ENCODE measurements at places on chromosomes 6 and 20. TPM values are rescaled to one million over a fixed set of nuclear protein-coding genes. Genes with fewer than 3 reads are reported as not detected.

The CTAGE9 gene
- 0.16 TPM for total RNA-seq

The WFDC9 gene
- not detected for total RNA-seq

The TNFRSF6B gene
- 7.4 TPM for total RNA-seq

The DEF6 gene
- 14.1 TPM for total RNA-seq

The TGM3 gene
- not detected for total RNA-seq

The MUCL3 gene
- total RNA-seq, result not detected

The DLK2 gene
- total RNA-seq, result not detected

The CRISP3 gene
- 0.73 TPM for total RNA-seq

The MAPK13 gene
- 2.6 TPM for total RNA-seq

The TAB2 gene
- 63.3 TPM for total RNA-seq

The SCUBE3 gene
- total RNA-seq, result under 0.01 TPM

The SIRPB2 gene
- 30.9 TPM for total RNA-seq

The PERP gene
- total RNA-seq, result 176 TPM

The IL20RA gene
- total RNA-seq, result 49.2 TPM

The SNAI1 gene
- total RNA-seq, result 5.0 TPM

The CGA gene
- not detected for total RNA-seq

The DYNLT2 gene
- total RNA-seq, result 2.6 TPM

The VPS16 gene
- total RNA-seq, result 34.7 TPM

The WFDC12 gene
- total RNA-seq, result not detected

The MKKS gene
- total RNA-seq, result 14.9 TPM

The TRIM15 gene
- total RNA-seq, result not detected

The JAG1 gene
- total RNA-seq, result 49.0 TPM

The RAET1L gene
- total RNA-seq, result not detected

The RRAGD gene
- total RNA-seq, result 23.9 TPM

The RFX6 gene
- total RNA-seq, result under 0.01 TPM

The TSHZ2 gene
- total RNA-seq, result 31.7 TPM

The GPX5 gene
- not detected for total RNA-seq

The PPP1R3G gene
- 1.6 TPM for total RNA-seq

The OR10C1 gene
- total RNA-seq, result not detected

The RBBP8NL gene
- 4.0 TPM for total RNA-seq

The PRRT1 gene
- total RNA-seq, result 0.48 TPM

The CLIC1 gene
- 318 TPM for total RNA-seq

The C20orf96 gene
- total RNA-seq, result 2.6 TPM

The LAMP5 gene
- not detected for total RNA-seq

The SAMD10 gene
- total RNA-seq, result 2.8 TPM

The LY6G6D gene
- total RNA-seq, result not detected

The SIM1 gene
- 7.2 TPM for total RNA-seq

The LY6G6F gene
- not detected for total RNA-seq

The CRISP2 gene
- not detected for total RNA-seq

The RAB44 gene
- total RNA-seq, result under 0.01 TPM

The UBD gene
- total RNA-seq, result 2.9 TPM

The RBPJL gene
- not detected for total RNA-seq

The OR2H1 gene
- total RNA-seq, result not detected

The CTSA gene
- 42.0 TPM for total RNA-seq

The HCRTR2 gene
- not detected for total RNA-seq

The PRSS35 gene
- total RNA-seq, result not detected

The BTN1A1 gene
- total RNA-seq, result not detected

Data from breast epithelium (tissue), 4 donors.